ENCODE measurements at places on chromosomes 11 and 22. TPM values are rescaled to one million over a fixed set of nuclear protein-coding genes. Genes with fewer than 3 reads are reported as not detected.

SMIM35 gene
- not detected for total RNA-seq

APOBEC3C gene
- total RNA-seq, result 8.2 TPM

CNGA4 gene
- under 0.01 TPM for total RNA-seq

KRTAP5-10 gene
- total RNA-seq, result not detected

KCNK4 gene
- total RNA-seq, result not detected

RFPL2 gene
- total RNA-seq, result not detected

MRE11 gene
- total RNA-seq, result 11.4 TPM

KIRREL3 gene
- total RNA-seq, result 2.6 TPM

MEI1 gene
- total RNA-seq, result 2.1 TPM

ATXN10 gene
- 183 TPM for total RNA-seq

FGF3 gene
- total RNA-seq, result not detected

SCUBE1 gene
- not detected for total RNA-seq

APOL4 gene
- total RNA-seq, result 0.12 TPM

HORMAD2 gene
- total RNA-seq, result not detected

TRIM48 gene
- not detected for total RNA-seq

TECTA gene
- total RNA-seq, result 0.87 TPM

LSP1 gene
- total RNA-seq, result 0.33 TPM

YPEL4 gene
- 0.66 TPM for total RNA-seq

OR51I1 gene
- total RNA-seq, result 0.11 TPM

SLC22A6 gene
- total RNA-seq, result not detected

VSTM5 gene
- 0.62 TPM for total RNA-seq

GRIA4 gene
- total RNA-seq, result not detected

TYR gene
- total RNA-seq, result not detected

GP1BB gene
- total RNA-seq, result 0.89 TPM

SHISAL1 gene
- 14.9 TPM for total RNA-seq

RPL3 gene
- total RNA-seq, result 2,760 TPM

ROBO4 gene
- 3.0 TPM for total RNA-seq

MMP11 gene
- 14.2 TPM for total RNA-seq

MPZL2 gene
- total RNA-seq, result 0.25 TPM

MYOD1 gene
- 0.12 TPM for total RNA-seq

RIC3 gene
- total RNA-seq, result under 0.01 TPM

OR5B17 gene
- not detected for total RNA-seq

XKR3 gene
- not detected for total RNA-seq

CFAP68 gene
- 9.0 TPM for total RNA-seq

E2F8 gene
- total RNA-seq, result 2.0 TPM

SAA2 gene
- not detected for total RNA-seq

IMMP1L gene
- total RNA-seq, result 10.6 TPM

PRDX5 gene
- total RNA-seq, result 411 TPM

OR56A1 gene
- not detected for total RNA-seq

SEC14L6 gene
- 1.4 TPM for total RNA-seq

MIOX gene
- not detected for total RNA-seq

ELFN2 gene
- 0.25 TPM for total RNA-seq

C11orf16 gene
- not detected for total RNA-seq
